ENCODE measurements at places on chromosomes 7 and 10.

- DNase-seq, result no peak
Measured at GRCh38 chr10:44972874-44973306, 5.7 kb downstream of the DEPP1 start.

GRCh38 chr7:80636709-80637108 is 1.7 kb upstream of the CD36 start:
- DNase-seq, result no peak

DNA sequence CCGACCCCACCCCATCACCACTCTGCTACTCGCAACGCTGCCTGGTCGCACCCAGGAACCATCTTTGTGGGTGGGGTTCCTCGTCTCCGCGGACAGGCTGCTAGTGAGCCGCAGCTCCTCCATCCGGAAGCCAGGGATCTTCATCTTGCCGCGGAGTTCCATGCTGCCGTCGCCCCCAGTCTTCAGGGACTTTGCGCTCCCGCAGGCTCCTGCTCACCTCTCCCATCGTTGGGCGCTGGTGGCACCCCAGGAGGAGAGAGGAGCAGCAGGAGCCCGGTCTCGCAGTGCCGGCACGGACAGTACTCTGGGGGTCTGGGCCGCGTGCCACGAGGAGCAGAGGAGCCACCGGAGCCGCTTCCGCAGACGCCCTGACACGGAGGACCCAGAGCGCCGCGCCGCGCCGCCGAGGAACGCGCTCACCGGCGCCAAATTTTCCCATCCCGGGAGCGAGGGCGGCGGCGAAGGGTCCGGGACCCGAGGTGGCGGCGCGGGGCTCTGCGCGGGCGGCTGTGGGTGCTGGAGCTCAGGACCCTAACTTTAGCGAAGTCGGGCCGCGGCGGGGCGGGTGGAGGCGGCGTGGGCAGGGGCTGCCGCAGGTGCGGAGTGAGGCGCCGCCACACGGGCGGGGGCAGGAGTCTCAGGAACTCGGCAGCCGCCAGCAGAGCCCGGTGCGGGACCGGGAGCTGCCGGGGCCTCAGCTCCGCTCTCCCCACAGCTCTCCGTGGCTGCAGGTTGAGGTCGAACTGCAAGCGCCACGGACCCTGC is 750.1 kb upstream of the SORCS1 start:
- no peak for DNase-seq

GRCh38 chr10:73083221-73083620 is 13.4 kb downstream of the P4HA1 start:
- DNase-seq, result no peak

GRCh38 chr7:18788026-18788425 is 292.5 kb downstream of the HDAC9 start:
- no peak for DNase-seq

GRCh38 chr10:86821388-86821999 is 65.1 kb downstream of the BMPR1A start:
- no peak for DNase-seq

DNA sequence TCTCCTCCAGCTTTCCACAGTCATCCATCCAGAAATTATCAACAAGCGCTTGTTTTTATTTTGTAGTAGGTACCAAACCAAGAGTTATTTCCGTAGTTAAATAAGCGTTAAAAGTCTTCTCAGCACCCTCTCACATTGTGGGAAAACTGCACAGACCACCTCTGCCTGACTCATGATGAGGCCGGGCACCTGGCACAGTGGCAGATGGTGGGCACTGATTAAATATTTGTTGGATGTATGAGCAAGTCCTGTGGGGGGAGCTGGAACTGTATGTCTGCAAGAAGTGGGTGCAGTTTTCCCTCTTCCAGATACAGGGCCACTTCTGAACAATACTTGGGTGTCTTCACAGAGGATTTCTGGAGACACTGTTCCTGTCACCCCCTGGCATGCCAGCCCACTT is 5.3 kb upstream of the REPIN1 start:
- DNase-seq, result no peak

DNA sequence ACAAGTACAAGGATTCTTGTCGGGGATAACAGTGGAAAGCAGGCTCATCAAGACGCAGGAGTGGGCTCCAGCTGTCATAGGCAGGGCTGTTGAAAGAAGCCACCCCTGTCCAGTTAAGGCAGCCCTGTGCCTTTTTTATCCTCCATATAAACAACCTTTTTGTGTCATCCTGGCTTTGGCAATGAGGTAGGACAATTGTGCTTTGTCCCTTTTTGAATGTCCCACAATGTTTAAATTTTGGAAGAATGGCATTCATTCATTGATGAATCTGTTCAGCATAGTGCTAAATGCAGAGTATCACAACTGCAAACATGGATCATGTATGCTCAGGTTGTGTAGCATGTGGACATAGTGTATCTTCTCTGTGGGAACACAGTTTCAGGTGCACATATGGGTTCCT is 66.7 kb downstream of the UBE3C start:
- no peak for DNase-seq

- DNase-seq, result no peak
Measured at GRCh38 chr10:87860156-87860795, 3.1 kb downstream of the KLLN start.

All from stimulated activated CD4-positive, alpha-beta T cell treated with anti-CD3 and anti-CD28 coated beads, Interleukin-15, amount 100 ng/mL, for 1 hour (primary cell).